ENCODE measurements at places on chromosomes 7 and 10. TPM values are rescaled to one million over a fixed set of nuclear protein-coding genes. Genes with fewer than 3 reads are reported as not detected.

DNA sequence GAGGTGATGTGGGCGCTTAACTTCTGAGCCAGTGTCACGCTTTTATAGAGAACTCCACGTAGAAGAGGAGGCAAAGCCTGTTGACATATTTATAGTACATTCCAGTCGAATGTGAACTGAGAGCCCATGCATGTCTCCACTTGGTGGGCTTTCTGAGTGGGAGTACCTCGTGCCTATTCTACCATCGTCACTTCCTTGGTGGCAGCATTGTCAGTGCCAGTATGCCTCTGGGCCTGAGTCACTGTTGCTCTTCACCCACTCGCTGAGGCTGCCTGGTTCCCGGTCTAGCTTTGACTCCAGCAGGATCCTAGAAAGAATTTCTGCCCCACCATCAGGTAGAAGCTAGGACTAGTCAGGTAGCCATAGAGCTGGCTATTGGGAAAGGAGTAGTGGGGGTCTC is 30.0 kb upstream of the CDH23 start:
- DNase-seq, result no peak

DNA sequence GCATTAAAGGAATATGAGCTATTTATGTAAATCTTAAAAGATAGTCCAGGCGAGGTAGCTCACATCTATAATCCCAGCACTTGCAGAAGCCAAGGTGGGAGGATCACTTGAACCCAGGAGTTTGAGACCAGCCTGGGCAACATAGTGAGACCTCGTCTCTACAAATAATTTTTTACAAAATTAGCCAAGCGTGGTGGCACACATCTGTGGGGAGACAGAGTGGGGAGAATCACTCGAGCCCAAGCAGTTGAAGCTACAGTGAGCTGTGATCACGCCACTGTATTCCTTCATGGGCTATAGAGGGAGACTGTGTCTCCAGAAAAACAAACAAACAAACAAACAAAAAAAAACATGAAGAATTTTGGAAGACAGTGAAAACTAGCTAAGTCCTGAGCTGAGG is 28.4 kb downstream of the HERC4 start:
- no peak for DNase-seq

GRCh38 chr7:30800785-30801252 is 29.6 kb downstream of the MINDY4 start:
- DNase-seq, result peak; percentile 73

DNA sequence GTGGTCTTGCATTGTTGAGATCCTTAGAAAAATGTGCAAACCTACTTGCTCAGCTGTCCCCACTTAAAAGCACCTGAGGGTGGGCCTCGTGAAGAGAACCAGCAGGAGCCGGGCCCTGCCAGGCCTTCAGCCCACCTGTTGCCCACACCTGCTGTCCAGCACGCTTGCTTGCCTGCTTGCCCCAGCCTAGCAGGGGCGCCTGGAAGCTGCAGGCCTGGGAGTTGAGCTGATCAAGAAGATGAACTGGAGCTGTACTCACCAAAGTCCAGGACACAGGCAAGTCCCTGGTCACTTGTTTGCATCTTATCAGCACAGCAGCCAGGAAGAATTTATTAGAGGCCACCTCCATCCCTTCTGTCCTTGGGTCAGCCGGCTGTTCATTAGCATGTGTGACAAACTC is 23.2 kb downstream of the CYP26A1 start:
- DNase-seq, result no peak

GRCh38 chr7:29866490-29866930 is 60.2 kb downstream of the WIPF3 start:
- no peak for DNase-seq

The ZNF239 gene
- total RNA-seq, result 1.9 TPM

DNA sequence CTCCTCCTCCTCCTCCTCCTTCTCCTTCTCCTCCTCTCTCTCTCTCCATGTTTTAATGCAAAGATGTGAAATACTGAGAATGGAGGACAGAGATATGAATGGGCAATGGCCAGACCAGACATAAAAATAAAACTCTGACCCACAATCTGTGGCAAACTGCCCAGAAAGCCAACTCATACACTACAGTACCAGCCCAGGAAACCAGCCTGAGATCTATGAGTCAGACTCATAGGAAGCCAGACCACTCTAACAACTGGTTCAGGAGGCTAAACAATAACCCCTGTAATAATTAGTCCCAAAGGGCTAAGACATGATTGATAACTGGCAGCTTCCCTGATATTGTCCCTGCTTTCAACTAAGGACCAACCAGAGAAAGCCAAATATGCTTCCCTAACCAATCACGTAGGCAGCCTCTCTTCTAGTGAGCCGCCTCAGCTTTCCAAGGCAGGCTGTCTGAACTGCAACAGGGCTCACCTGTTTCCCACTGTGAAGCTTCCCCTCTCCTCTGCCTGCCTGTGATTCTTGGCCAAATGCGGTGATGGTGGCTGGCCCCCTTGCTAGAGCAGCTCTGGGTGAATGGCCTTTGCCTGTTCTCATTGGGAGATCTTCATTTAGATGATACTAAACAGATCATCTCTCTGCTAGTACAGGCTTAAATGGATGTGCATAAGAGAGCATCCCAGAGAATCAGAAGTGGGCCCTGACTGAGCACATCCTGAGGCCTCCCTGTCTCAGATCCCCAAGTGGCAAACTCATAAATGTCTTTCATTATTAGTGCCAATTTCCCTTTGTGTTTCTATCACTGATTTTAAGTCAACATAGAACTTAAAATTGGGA is 817.6 kb downstream of the TNS3 start:
- no peak for DNase-seq

The TMEM130 gene
- total RNA-seq, result 0.38 TPM

DNA sequence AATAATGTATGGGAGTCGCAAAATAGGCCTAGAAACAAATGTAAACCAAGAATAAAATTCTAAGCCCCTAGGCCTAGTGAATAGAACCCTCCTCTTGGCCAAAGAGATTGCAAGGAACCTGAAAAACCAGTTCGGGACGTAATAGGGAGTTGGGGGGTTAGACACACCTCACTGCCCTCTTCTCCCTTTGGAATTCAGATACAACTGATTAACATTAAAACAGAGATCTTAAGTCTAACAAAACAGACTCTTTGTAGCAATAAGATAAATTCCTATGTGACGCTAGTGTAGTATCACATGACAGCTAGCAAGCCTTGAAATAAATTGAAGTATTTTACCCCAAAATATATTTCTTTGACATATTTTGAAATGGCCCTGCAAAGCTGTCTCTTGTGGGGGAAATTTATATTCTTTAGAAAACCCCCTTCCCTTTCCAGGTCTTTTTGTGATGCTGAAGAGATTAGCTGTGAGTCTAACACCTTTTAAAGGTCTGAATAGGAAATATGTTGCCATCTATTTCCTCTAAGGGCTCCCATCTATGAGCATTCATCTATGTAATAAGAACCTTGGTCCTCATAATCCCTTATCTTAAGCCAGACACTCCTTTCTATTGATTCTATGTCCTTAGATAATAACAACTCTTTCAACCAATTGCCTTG is 623.4 kb upstream of the NRG3 start:
- no peak for DNase-seq

- DNase-seq, result peak; percentile 5
Observed at GRCh38 chr7:154592388-154592787, 410.5 kb downstream of the PAXIP1 start.

All from mucosa of descending colon (tissue), 3 donors.